ENCODE measurements at places on chromosomes 12 and 14.

GRCh38 chr14:72830786-72831594 lies 62.9 kb downstream of the DPF3 start:
- DNase-seq = peak; percentile 36

DNA sequence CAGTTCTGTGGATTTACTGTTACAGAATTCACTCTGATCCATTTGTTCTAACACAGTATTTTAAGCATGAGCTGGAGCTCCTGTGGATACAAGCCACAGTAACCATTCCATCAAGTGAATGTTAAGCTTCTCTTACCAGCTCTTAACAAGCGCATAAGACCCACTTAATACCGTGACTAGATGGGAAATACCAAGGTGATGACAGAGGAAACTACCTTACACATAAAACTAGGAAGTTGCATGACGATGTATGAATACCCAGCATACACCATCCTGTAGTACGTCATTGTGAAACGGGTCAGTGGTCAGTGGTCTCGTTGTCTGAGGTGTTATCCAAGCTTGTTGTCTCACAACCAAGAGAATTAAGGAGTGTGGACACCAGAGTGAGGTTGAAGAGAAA lies 2.0 kb upstream of the GALC start:
- DNase-seq = no peak

DNA sequence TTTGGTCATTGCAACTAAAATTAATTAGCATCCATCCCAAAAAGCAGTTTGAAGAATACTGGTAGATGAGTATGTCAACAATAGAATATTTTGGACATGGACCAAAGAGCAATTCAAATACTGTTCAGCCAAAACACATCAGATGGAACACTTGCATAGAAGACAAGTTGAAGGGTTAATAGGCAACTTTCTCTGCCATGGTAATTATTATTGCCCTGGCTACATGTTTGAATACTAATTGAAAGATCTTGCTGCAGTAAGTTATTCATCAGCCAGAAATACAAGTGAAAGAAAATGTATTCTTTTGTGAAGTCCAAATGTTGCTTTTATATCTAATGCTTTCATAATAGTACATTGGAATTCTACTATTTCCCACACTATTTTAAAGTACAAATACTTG lies 10.1 kb downstream of the ANO6 start:
- DNase-seq = no peak

DNA sequence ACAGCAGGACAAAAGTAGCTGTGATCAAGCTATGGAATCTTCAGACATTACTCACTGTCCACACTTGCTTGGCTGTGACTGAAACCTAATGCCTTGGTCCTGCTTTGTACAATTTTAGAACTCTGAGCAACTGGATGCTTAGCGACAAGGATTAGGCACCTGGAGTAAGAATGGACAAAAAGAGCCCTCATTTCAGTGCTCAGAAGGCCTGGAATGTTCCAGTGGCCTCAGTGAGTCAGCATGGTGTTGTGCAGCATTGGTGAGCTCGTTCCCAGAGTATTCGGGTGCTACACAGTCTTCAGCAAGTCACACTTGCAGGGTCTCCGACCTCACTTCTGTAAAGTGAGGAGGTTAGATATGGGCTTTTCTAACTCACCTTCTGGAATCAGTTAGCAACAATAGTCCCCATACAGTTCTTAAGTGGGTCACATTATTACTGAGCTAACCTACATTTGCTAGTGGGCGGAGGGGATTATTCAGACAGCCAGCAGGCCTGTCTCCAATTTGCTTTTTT lies 108.0 kb upstream of the MDM1 start:
- DNase-seq = no peak

DNA sequence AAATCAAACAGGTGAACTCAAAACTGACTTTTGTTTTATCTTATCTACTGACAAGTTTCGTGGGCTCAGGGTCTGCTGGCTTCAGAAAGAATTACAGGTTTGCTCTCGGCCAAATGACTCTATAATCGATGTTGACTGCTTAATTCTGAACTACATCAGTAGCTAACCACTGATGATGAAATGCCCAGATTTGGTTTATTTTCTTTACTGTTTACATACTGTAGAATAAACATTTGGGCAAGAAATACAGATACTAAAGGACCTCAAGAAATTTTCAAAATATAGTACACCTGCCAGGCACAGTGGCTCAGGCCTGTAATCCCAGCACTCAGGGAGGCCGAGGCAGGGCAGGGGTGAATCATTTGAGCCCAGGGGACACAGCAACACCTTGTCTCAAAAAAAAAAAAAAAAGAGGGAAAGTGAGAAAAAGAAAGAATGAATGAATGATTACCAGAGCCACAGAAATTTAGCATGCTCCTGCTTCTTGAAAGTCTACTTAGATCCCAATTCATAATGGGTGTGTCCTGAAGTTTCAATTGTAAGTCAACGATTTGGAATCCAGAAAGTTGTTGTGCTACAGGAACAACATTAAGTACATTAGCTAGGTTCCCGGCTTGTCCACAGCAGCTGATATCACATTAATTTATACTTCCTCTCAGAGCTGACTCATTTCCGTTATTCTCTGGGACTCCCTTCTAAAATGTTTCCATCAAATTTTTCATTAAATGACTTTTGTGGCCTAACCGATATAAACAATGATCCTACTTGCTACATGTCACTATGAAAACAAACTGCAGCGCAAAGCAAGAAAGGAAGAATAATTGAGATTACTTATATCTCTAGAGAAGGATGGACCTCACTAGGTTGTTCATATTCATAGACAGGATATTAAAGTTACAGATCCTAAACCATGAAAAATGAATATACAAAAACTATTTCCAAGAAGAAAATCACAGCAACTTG lies 134.3 kb downstream of the MED13L start:
- DNase-seq = no peak

DNA sequence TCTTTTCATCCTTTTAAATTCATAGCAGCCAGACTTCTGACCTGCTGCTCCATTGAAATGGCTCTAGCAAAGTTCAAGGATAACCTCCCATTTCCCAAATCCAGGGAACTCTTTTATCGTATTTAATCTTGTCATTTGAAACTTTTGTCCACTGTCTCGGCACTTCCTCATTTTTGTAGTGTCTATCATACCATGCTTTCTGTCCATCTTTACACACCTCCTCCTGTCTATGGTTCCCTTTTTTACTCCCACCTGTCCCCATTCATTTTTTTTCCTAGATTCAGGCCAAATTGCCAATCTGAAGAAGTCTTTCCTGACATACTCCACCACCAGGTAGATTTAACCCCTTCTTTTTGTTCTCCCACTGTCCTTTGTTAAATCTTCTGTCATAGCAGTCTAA lies 31.0 kb downstream of the NFYB start:
- no peak for DNase-seq

DNA sequence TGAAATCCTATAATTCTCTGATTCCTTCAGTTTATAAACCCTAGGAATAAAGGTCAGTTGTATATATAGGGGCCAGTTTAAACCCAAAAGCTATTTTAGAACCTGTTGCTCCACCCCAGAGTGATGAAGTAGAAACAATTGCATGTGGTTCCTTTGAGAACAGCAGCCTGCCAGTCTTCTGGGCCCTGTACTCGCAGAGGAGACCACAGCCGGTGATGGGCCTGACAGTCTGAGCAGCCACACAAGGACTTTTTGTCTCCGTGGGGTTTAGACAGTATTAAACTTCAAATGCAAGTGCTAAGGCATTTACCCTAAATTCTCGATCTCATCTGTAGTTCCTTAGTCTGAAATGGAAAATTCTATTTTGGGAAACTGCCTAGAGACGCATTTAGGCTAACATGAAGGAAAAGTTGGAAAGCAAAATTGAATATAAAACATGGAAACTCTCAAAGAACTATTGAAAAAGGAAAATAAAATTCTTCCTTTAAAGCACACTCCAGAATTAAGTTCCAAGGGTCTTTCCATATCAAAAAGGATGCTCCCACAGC lies 80.6 kb downstream of the PRICKLE1 start:
- DNase-seq = no peak

DNA sequence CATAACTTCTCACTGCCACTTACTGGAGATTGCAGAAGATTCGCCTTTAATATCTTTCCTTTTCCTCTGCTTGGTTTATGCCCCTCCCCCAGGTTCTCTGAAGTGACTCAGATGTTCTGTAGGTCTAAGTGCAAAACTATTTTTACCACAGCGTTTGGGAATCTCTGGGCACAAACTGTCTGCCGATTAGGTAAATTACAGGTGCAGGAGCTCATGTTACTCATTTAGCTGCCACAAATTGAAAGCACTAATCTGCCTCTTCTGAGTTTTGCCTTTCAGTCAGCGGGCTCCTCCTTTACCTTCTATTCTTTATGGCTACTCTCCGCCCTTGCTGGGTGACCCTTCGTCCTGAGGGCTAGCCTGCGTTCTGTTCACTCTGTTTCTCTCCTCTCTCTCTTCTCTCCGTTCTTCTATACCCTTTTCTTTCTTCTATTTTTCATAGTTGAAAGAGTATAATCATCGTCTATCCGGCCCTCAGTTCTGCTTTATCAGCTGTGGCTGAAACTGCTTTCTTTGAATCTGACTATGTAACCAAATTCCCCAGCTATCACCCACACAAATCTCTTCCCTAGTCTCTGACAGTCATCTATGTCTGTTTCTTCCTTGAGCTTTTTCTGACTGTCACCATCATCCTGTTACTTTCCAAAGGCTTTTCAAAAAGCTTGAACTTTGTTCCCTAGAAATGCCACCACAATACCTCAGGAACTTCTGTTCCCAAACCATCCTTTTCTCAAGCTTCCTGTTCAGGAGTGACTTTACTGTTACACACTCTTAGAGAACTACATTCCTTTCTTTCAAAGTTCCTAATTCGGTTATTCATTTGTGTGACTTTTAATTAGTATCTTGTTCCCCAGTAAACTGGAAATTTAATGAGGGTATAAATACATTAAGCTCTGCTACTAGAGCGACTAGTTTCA lies 4.3 kb upstream of the MYF6 start:
- DNase-seq = no peak

GRCh38 chr12:50482571-50482970 lies 22.2 kb upstream of the DIP2B start:
- DNase-seq = no peak

DNA sequence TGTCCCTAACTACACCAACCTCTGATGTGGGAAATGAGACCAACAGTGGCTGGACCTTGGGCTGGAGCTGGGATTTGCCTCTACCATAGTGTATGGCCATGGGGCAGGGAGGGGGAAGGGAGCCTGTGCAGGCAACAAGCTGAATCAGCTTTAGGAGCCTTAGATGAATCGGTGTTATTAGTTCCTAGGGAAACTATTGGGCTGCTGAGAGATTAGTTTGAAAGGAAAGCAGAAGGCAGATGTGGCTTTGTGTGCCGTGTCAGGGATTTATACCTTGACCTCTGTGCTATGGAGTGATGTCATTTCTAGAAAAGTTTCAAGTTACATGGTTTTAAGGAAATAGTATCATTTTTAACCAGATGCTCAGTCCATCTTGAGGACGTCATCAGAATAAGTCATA lies 19.5 kb upstream of the GAS2L3 start:
- DNase-seq = no peak

GRCh38 chr12:54220092-54220557 lies 31.3 kb upstream of the SMUG1 start:
- DNase-seq = peak; percentile 83

DNA sequence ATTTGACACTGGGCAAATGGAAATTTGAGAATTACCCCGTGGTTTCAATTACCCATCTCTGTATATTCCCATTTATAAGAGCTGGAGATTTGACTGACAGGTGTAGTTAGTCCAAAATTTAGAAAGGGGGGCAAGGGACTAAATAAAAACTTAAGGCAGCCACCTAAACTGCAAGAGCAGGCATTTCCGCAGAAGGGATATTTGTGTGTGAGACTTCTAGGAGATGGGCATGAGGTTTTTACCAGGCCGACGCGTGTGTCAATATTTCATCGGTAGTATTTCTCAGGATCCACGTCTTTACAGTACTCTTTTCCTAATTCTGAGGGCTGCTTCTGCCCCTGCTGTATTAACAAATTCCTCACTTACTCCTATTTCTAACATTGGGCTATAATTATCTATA lies 1.4 kb downstream of the FAR2 start:
- DNase-seq = no peak

DNA sequence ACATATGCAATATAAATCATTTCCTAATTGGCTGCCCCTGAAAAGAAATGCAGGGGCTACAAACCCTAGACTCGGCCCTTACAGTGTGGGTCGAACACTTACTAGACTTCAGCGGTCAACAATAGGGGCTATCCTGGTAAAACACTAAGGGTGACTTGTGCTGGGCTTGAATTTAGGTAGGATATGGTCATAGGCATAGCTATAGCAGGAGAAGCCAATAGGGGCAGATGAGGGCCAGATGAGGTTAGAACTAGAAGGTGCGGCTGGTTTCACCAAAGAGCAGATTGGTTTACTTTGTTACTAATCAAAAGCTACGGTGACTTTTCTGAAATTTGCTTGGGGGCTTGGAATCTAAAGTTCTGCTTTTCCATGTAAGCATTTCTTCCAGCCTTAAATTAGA lies 282.3 kb upstream of the DIO2 start:
- no peak for DNase-seq

DNA sequence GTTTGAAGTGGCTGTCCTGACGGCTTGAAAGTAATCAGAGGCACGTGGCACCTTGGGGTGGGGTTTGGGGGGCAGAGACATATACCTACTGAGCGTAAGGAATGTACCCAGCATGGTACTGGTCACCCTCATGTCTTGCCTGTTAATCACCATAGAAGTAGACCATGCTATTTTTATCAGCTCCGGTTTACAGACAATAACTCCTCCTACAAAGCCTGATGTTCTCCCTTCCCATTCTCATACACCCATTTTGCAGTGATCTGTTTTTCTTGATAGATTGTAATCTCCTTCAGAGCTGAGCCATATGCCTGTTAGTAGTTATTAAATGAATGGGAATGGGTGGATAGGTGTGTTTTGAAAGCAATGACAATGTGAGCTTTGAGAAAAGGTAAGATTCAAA lies 10.5 kb downstream of the EVL start:
- DNase-seq = no peak

- DNase-seq = no peak
Observed at GRCh38 chr12:90543374-90543773, 411.6 kb downstream of the CCER1 start.

DNA sequence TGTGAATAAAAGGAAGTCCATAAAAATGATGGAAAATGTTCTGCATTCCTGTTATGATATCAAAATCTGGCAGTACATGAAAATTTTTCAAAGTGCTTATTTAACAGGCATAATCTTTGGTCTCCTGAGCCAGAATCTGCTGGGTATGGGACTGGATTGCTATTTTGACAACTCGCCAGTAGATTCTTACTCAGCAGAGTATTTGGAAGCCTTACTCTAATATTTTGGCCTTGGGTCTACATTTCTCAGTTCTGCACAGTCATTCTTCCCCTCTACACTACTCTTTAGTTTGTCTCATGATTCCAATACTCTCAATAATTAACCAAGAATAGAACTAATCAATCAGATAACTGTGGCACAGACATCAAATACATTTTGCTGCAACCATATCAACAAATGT lies 1.1 kb upstream of the SLCO1B1 start:
- no peak for DNase-seq

GRCh38 chr14:64919618-64920017 lies 5.4 kb downstream of the CHURC1 start:
- no peak for DNase-seq

GRCh38 chr14:81605660-81606059 lies 72.0 kb upstream of the SEL1L start:
- no peak for DNase-seq
